ENCODE measurements at places on chromosomes 3 and 15. TPM values are rescaled to one million over a fixed set of nuclear protein-coding genes. Genes with fewer than 3 reads are reported as not detected.

TRAT1 gene
- not detected for total RNA-seq

GREM1 gene
- 68.4 TPM for total RNA-seq

ABHD5 gene
- total RNA-seq, result 23.1 TPM

TMC3 gene
- total RNA-seq, result not detected

PAK6 gene
- total RNA-seq, result 17.7 TPM

SCAMP5 gene
- 13.9 TPM for total RNA-seq

CYP8B1 gene
- total RNA-seq, result not detected

HIGD2B gene
- total RNA-seq, result not detected

SAMD7 gene
- not detected for total RNA-seq

CSTA gene
- not detected for total RNA-seq

IGSF10 gene
- not detected for total RNA-seq

SCN10A gene
- total RNA-seq, result not detected

ESYT3 gene
- total RNA-seq, result 3.5 TPM

PIF1 gene
- 2.3 TPM for total RNA-seq

TMEM207 gene
- total RNA-seq, result not detected

CCDC54 gene
- not detected for total RNA-seq

RBM5 gene
- 94.1 TPM for total RNA-seq

BRPF1 gene
- total RNA-seq, result 21.3 TPM

C2CD4A gene
- 0.75 TPM for total RNA-seq

CELF6 gene
- total RNA-seq, result 0.41 TPM

UBA3 gene
- total RNA-seq, result 53.1 TPM

RTP1 gene
- not detected for total RNA-seq

CLDN1 gene
- total RNA-seq, result 305 TPM

STAC gene
- total RNA-seq, result 17.5 TPM

PSTPIP1 gene
- 0.89 TPM for total RNA-seq

LARP6 gene
- 101 TPM for total RNA-seq

AADACL2 gene
- not detected for total RNA-seq

PDCD7 gene
- 25.6 TPM for total RNA-seq

GPR156 gene
- total RNA-seq, result 1.1 TPM

SI gene
- total RNA-seq, result not detected

PSMD2 gene
- 972 TPM for total RNA-seq

ARHGAP31 gene
- total RNA-seq, result 17.0 TPM

ECE2 gene
- total RNA-seq, result not detected

FAM107A gene
- total RNA-seq, result not detected

INSYN1 gene
- total RNA-seq, result 1.3 TPM

POPDC2 gene
- 1.0 TPM for total RNA-seq

SLC28A2 gene
- not detected for total RNA-seq

RFTN1 gene
- 50.7 TPM for total RNA-seq

OXTR gene
- 2.0 TPM for total RNA-seq

INO80 gene
- 26.7 TPM for total RNA-seq

CFAP100 gene
- not detected for total RNA-seq

ATR gene
- 25.2 TPM for total RNA-seq

FANCD2OS gene
- not detected for total RNA-seq
